Stimulated activated CD8-positive, alpha-beta memory T cell treated with anti-CD3 and anti-CD28 coated beads, Interleukin-4, amount 100 ng/mL, for 1 hour (primary cell): ENCODE measurements at places on chromosomes 2 and 18.

DNA sequence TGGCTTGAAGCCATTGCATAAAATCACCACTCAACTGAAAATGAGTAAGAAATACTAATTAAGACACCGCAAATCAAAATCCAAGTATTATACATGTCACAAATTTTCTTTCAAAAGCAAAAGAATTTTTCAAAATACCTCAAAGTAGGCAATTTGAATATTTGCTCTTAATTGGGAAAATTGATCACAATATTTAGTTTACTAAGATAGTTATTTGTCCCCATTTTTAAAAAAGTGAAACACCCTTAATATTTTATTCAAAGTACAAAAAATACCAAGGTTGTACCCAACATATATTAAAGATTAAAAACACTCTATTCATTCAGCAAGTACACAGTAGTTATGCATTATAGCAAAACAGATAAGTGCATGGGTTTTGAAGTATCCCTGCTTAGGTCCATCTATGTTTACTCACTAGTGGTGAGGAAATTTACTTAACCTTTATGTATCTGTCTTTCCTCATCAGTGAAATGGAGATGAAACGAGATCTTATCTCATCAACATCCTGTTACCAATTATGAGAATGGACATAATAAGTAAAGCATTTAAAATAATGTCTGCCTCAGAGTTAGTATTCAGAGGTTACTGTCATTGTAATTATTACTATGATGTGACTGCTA, 35.1 kb downstream of the VPS54 start:
- no peak for DNase-seq

DNA sequence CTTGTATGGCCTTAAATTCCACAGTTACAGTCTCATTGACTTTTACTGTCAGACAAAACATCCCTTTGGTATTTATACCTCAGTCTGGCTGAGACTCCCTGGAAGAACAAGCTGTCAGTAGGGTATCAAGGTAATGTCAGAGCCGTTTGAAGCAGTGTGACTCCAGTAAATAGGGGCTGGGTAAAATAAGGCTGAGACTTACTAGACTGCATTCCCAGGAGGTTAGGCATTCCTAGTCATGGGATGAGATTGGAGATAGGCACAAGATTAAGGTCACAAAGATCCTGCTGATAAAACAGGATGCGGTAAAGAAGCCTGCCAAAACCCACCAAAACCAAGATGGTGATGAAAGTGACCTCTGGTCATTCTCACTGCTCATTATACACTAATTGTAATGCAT, 219.5 kb upstream of the SKOR2 start:
- no peak for DNase-seq

DNA sequence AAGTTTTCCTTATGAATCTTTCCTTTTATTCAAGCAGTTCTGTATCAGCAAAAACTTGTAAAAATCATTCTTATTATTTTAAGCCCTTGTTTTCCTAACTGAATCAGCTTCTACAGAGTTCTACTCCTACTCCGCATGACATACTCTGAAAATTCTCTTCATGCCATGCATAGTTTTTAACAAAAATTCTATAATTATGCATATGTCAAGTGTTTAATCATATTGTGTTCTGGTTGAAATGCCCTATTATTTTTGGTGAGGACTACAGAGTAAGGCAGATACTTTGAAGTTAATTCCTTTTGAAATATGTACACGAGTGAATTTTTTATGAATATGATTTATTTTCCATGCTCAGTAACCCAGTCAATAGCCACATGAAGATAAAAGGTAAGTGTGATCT, 28.8 kb downstream of the ANKRD30B start:
- DNase-seq: no peak

DNA sequence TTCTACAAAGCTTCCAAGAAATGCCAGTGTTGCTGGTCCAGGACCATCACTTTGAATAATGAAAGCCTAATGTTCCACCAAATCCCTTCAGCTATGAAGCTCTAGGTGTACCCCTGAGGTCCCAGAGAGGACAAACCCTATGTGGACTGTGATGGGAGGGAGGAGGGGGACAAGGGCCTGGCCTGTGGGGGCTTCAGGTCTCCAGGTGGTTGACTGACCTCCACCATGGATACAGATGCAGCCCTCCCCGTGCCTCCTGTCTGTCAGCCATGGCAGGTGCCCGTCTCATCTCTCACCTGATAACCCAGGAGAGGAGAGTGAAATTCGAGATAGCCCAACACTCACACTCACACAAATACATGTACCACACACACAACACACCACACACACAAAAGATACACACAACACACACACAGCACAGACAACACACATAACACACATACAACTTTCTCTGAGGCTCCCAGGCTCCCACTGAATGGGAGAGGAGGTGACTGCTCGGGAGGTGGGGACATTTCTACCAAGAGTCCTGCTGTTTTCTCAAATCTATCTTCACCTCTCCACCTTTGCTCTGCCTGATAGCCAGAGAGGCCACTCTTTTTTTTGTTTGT, 12.8 kb upstream of the RHOB start:
- no peak for DNase-seq

- no peak for DNase-seq
Measured at GRCh38 chr18:8190980-8191379, 418.3 kb upstream of the RAB12 start.

- DNase-seq: no peak
Measured at GRCh38 chr2:240791821-240792628, 28.0 kb downstream of the KIF1A start.

DNA sequence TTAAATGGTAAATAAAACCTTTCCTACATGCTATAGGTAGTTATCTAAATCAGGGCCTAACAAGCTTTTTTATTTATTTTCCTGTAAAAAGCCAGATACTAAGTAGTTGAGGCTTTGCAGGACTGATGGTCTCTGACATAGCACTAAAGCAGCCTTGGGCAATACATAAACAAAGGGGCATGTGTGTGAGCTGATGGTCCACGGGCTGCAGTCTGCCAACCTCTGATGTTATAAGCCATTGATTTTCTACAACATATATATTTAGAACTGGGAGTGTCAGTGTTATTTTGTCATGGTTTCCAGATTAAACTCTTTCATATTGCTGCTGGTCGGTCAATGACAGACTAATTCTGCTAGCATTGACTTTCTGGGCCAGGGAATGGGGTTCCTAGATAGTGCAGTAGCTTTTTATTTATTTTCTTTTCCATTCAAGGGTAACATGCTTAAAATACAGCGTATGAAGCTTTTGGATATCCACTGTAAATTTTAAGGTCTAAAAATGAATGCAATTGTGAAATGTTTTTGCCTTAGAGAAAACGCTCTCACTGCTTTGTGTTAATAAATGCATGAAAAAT, 134.0 kb downstream of the NEDD4L start:
- no peak for DNase-seq

GRCh38 chr2:156383798-156384197, 51.3 kb upstream of the NR4A2 start:
- DNase-seq: no peak

DNA sequence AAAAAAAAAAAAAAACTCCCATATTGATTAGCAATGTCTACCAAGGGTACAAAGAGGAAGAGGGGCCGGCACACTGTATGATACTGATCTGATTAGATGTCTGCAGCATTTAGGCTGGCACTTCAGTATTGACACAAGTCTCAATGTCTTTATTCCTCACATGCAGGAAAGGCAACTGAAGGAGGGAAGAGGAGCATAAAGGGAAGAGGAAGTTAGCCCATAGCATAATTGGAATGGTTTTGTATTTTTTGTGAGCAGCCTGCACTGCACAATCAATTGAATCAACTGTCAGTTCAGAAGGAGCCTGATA, 79.0 kb downstream of the DNER start:
- no peak for DNase-seq

DNA sequence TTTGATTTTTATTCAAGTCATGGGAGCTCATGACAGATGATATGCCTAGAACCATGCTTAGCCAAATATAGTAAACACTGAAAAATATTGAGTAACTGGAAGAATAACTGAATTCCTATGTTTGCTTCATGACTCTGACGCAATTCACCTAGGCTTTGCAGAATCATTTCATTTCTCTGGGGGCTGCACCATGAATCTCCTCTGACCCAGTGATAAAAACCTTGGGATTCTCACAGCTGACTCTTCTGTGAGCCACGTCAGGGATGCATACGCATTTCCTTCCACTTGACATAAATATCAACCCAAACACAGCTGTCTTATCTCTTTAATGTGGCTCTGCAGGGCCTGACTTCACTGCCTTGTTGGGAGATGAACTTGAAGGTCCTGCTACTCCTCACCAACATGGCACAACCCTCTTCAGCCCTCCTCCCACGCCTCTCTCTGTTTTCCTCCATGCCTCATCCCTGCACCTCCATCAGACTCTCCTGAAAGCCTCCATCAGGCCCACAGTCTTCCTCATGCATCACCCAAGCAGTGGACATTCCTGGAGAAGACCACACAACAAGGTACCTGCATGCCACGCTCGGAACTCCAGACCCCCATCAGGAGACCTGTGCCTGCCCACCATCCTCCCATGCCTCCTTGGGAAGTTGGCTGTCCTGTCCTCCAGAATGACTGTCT, 29.8 kb downstream of the COL6A3 start:
- no peak for DNase-seq

DNA sequence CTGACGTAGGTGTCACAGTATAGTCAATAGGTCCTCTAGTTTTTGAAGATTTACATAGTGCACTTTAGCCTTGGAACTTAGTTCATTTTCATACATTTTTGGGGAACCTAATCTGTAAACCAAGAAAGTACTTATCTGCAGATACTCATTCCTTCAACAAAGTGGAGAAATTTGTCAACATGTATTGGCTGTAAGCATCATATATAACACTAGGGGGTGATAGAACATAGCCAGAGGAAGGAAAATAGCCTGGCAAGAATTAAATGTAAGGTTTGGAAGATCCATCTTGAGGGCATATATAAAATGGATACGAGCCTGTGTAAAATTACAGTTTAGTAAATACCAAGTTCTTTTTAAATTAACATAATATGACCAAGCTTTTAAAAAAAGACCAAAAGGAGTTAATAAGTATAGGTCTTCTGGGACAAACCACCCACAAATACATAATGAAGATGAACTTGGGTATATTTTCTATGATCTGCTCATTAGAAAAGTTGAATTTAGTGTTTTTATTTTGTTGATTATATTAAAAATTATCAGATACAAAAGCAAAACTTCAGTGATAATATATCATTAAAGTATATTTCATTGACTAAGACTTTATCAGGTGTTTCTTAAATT, 18.2 kb downstream of the RPL37A start:
- DNase-seq: no peak

GRCh38 chr2:17043173-17043572, 377.5 kb upstream of the CYRIA start:
- DNase-seq: no peak

- DNase-seq: no peak
Measured at GRCh38 chr2:16729335-16729734, 63.7 kb upstream of the CYRIA start.

DNA sequence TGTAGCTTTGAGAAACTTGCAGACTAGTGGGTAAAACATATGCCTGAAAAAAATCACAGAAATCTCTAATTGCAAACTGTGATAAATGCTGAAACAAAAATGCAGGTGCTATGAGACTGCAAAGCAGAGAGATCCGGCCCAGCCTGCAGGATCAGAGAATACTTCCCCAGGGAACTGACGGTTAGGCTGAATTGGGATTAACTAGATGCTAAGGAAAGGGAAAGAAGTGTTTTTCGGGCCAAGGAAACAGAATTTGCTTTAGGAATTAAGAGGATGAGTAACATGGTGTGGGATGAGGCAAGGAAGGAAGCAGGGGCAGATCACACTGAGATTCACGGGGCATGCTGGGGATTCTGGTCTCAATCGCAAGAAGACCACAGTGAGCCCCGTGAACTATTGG, 71.5 kb downstream of the OSBPL6 start:
- no peak for DNase-seq

GRCh38 chr18:62576845-62577512, 54.2 kb downstream of the ZCCHC2 start:
- DNase-seq: no peak

- DNase-seq: no peak
Measured at GRCh38 chr2:64165706-64166105, 21.5 kb upstream of the PELI1 start.

GRCh38 chr2:237205561-237205971, 119.9 kb downstream of the COPS8 start:
- DNase-seq: no peak

DNA sequence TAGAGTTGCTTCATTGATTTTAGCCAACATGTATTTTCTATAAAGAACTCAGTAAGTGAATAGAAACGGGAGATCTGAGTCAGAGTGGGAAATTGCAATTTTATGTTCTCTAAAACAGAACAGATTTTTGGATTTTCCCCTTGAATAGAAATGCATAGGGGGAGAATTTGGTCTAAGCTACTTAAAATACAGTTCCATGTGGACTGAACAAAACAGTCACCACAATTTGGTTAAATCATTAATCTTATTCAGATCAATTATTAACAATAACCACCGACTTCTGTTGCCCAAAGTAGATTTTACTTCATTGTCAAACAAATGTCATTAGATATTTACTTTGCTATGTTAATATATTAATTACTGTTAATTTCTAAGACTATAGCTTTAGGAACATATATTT, 107.7 kb downstream of the SCG2 start:
- DNase-seq: no peak

DNA sequence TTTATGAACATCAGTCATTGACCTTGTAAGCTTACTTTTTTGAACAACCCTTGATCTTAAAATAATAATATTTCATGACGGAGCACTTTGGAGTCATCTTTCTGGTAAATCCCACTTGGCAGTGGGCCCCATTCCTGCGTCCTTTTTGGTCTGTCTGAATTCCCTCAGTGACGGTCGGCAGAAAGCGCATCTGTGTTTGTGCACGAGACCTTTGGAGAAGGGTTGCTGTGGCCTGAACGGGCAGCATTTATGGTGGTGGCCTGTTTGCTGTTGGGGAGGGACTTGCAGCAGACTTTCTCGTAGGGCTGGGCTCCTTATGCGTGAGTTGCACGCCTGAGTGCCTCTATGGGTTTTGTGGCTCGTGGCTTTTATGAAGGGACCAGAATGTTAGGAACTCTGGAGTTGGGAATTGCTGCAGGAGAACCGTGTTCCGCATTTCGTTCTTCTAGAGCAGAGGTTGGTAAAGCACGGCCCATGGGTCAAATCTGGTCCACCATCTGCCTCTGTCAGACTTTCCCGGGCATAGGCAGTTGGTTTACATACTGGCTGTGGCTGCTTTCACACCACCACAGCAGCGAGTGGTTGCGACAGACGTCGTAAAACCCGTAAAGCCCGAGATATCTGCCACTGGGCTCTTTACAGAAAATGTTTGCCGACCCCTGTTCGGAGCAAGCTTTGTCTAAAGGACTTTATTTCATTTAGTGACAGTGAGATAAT, 30.8 kb downstream of the LPIN1 start:
- DNase-seq: no peak

DNA sequence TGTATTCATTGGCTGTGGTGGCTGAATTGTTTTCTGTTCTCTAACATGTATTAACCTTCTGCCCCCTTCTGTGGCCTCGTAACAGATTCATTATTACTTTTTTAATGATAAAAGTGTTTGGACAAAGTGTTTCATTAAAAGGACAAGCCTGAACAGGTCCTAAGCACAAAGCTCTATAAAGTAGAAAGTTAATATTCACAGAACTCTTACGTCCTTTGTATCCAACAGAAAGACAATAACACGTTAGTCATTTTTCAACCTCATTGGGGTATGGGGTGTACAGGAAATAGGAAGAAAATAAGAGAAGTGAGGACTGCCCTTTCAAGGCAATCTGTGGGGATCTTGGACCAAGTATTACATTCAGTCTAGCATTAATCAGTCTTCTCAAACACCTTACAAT, 105.5 kb upstream of the RGPD4 start:
- no peak for DNase-seq
